ENCODE measurements at places on chromosomes 12 and 14. TPM values are rescaled to one million over a fixed set of nuclear protein-coding genes. Genes with fewer than 3 reads are reported as not detected.

Gene PPP2R5E
- total RNA-seq = 36.9 TPM

Gene GLIPR1L2
- total RNA-seq = 0.41 TPM

Gene WDR89
- 14.5 TPM for total RNA-seq

Gene RIPK3
- total RNA-seq = 7.9 TPM

Gene EPYC
- total RNA-seq = not detected

Gene HOXC4
- total RNA-seq = 2.3 TPM

GRCh38 chr12:88336076-88336739, 194.1 kb downstream of the TMTC3 start:
- DNase-seq = no peak

DNA sequence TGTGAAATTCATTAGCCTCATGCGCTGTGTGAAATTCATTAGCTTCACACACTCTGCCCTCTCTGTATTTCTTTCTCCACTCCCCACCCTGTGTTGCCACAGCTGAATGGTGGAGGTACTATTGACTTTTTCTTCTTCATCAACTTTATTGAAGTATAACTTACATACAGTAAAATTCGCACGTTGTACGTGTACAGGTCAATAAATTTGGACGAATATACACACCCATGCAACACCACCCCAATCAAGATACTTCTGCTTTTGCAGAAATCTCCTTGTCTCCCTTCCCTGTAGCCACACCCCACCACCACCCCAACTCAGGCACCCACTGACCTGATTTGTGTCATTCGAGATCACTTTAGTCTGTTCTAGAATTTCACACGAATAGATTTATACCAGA, 51.8 kb downstream of the FBXL14 start:
- DNase-seq = no peak

GRCh38 chr14:100555436-100556139, 31.6 kb downstream of the BEGAIN start:
- DNase-seq = no peak

GRCh38 chr12:65278576-65279368, at the start of gene MSRB3:
TSS of gene MSRB3 (plus strand) at chr12:65278683. CDS start at chr12:65308580, 29,897 bp downstream.
- DNase-seq = peak; percentile 49

DNA sequence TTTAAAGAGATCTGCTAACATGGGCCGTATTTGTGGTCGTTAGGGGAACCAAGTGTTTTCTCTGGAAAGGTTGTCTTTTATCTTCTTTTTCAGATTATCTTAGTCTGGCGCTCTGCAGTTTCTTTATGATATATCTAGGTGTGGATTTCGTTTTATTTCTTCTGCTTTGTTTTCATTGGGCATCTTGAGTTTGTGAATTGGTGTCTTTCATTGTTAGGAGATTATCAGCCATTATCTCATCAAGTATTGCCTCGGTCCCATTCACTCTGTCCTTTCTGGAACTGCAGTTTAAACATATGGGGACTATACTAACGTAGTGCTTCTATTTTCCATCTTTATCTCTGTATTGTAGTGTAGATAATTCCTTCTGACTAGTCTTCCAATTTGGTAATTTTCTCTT, 60.4 kb downstream of the BICDL1 start:
- DNase-seq = no peak

- DNase-seq = no peak
Observed at GRCh38 chr14:91751719-91752118, 19.8 kb upstream of the CATSPERB start.

DNA sequence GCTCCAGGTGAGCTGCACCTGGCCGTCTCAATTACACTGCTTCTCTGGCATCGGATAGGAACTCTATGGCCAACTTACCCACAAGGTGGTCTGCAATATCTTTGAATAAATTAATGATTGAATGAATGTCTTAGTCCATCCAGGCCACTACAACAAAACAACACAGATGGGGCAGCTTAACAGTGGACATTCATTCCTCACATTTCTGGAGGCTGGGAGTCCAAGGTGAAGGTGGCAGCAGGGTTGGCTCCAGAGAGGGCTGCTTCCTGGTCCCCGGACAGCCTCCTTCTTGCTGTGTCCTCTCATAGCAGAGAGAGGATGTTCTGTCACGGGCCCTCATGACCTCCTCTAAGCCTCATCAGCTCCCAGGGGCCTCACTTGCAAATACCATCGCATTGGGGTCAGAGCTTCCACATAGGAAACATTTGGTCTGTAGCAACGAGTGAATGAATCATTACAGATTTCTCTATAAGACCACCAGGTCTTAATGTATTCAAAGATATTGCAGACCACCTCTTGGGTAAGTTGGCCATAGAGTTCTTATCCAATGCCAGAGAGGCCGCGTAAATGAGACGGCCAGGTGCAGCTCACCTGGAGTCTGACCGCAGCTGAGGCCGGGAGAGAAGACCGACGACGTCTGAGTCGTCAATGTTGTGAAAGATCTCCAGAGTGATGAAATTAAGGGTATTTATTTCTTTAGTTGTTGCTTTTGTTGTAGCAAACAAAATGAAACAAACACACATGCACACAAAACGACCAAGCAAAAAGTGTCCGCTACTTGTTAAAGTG, 182.7 kb upstream of the C14orf180 start:
- DNase-seq = no peak

- peak; percentile 100 for DNase-seq
Observed at GRCh38 chr12:92593734-92594402, 108.9 kb upstream of the PLEKHG7 start.

GRCh38 chr12:131159660-131160059, 206.0 kb downstream of the ADGRD1 start:
- DNase-seq = no peak

Data from foreskin keratinocyte (primary cell).